Panc1 (cell line): ENCODE measurements at places on chromosomes 12 and 14. TPM values are rescaled to one million over a fixed set of nuclear protein-coding genes. Genes with fewer than 3 reads are reported as not detected.

DNA sequence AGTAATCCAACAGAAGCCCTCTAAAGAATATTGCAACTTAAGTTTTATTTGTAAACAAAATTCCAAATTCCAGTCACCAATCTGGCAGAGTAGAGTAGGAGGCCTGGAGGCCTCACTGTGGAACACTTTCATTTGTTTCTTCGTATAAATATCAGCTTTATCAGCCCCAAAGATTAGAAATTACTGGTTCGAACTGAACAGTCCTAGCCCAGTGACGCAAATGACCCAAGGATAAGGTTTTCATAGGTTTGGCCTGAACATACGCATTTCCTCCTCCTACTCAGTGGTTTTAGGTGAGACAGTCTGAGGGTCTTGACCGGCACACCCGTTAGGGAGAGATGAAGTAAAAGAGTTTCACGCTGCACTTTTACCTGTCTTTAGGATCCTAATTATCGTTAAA is 1.7 kb downstream of the CDC42BPB start:
- H3K4me1 ChIP-seq: peaks cover 22% of the 10 kb centered on the region
- no peaks in the 10 kb centered on the region for H3K36me3 ChIP-seq
- peak overlapping the region; percentile 84 for H3K27ac ChIP-seq
- peak overlapping the region; percentile 67 for H3K4me3 ChIP-seq
- no peaks in the 10 kb centered on the region for H3K27me3 ChIP-seq
- no peak for DNase-seq

CRADD gene
- total RNA-seq: 7.0 TPM

HCFC2 gene
- 8.5 TPM for total RNA-seq

IFNG gene
- total RNA-seq: 0.33 TPM

NTN4 gene
- 17.1 TPM for total RNA-seq
